ENCODE measurements at places on chromosomes 12 and 14. TPM values are rescaled to one million over a fixed set of nuclear protein-coding genes. Genes with fewer than 3 reads are reported as not detected.

Gene ARHGAP9
- total RNA-seq = 291 TPM

Gene CACNA2D4
- total RNA-seq = 10.1 TPM

Gene FAM216A
- total RNA-seq = 22.3 TPM

Gene LMO3
- total RNA-seq = not detected

Gene TSHR
- not detected for total RNA-seq

Gene SLC5A8
- total RNA-seq = not detected

Gene BIN2
- 257 TPM for total RNA-seq

Gene PLCZ1
- total RNA-seq = not detected

Gene TSPAN11
- total RNA-seq = not detected

Gene RPGRIP1
- not detected for total RNA-seq

Gene AGAP2
- 54.4 TPM for total RNA-seq

Gene IGF1
- total RNA-seq = 0.05 TPM

Gene KERA
- total RNA-seq = not detected

All from naive thymus-derived CD8-positive, alpha-beta T cell (primary cell).